ENCODE measurements at places on chromosomes 11 and 22.

- DNase-seq: no peak
Observed at GRCh38 chr11:29315275-29315674, 701.6 kb downstream of the KCNA4 start.

DNA sequence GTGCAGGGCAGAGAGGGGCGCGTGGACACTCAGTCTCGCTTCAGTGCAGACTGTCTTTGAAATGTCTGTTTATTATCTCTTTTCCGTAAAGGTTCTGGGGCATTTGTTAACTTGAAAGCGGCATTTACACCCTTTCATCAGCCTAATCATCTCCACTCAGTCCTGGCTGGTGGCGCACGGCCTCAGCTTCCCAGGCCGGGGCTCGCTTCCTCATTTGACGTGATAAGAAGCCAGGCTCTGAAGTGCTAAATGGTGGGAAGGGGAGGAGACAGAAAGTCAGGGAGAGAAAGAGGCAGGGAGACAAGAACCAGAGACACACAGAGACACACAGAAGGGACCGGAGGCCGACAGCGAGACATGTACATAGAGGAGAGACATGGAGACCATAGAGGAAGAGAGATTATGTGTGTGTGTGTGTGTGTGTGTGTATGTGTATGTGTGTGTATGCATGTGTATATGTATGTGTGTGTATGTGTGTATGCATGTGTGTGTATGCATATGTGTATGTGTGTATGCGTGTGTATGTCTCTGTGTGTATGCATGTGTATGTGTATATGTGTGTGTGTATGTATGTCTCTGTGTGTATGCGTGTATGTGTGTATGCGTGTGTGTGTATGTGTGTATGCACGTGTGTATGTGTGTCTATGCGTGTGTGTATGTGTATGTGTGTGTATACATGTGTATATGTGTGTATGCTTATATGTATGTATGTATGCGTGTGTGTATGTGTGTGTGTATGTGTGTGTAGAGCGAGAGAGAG lies 101.5 kb downstream of the ST3GAL4 start:
- no peak for DNase-seq

- peak; percentile 91 for DNase-seq
Observed at GRCh38 chr11:12137938-12138731, 27.7 kb downstream of the MICAL2 start.

DNA sequence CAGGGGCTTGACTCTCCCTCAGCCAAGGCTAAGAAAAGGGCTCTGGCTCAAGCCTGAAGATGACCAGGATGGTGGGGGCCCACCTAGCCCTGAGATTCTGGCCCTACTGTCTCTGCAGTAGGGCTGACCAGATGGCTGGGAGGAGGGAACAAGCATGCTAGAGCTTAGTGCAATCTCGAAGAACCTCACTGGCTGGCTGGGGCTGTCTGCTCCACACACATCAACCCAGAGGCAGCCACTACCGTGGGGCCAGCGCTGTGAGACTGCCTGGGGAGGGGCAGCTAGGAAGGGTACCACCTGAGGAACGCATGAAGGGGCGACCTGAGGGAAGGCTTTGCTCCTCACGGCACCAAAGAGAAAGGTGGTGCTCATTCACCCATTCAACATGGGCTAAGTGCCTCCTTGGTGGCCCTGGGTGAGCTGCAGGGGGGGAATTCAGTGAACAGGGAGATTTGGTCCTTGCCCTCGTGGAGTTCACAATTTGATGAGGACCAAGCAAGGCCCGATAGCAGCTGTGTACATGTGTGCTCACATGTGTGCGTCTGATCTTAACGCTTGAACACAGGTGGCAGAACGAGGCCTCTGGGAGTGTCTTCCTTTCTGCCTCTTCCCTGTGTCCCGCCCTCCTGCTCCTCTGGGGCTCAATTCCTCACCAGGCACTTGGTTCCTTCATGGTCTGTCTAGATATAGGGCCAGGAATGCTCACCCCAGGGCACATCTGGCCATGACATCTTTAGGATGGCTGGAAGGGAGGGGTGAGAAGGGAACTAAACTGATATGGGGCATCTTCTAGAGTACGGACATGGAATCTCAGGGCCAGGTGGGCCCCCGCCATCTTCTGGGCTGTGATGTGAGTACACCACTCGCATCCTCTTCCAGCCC lies 102.3 kb upstream of the PITPNB start:
- no peak for DNase-seq

DNA sequence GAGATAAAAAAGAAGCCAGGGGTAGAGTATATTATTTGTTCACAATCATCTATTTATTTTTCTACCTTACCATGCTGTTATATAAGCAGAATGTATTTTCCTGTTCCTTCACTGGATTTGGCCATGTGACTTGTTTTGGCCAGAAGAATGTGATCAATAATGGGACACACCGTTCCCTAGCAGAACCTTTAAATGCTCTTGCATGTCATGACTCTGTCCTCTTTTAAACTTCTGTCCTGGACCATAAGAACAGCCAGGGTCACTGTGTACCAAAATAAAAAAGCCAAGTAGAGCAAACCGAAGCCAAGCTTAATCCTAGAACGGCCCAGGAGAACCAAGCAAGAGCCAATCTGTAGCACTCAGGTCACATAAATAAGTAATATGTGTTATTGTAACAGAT lies 1682.4 kb downstream of the LRRC4C start:
- no peak for DNase-seq

GRCh38 chr22:36234919-36235318 lies 4.4 kb downstream of the APOL2 start:
- DNase-seq: no peak

GRCh38 chr11:37946155-37946766 lies 1348.2 kb upstream of the RAG2 start:
- peak; percentile 50 for DNase-seq

- DNase-seq: no peak
Observed at GRCh38 chr11:72024069-72024754, 25.5 kb downstream of the IL18BP start.

DNA sequence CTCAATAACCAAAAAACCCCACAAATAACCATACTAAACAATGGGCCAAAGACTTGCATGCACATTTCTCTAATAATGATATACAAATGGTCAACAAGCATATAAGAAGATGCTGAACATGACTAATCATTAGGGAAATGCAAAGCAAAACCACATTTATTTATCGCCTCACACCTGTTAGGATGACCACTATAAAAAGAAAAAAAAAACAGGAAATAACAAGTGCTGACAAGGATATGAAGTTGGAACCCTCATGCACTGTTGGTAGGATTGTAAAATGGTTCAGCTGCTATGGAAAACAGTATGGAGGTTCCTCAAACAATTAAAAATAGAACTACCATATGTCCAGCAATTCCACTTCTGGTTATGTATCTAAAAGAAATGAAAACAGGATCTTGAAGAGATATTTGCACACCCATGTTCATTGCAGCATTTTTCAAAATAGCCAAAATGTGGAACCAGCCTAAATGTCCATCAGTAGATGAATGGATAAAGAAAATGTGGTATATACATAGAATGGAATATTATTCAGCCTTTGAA lies 66.2 kb downstream of the AMBRA1 start:
- DNase-seq: no peak

GRCh38 chr22:26481112-26481693 lies 2.4 kb downstream of the HPS4 start:
- no peak for DNase-seq

- peak; percentile 54 for DNase-seq
Observed at GRCh38 chr11:111417766-111418435, 38.8 kb upstream of the POU2AF1 start.

DNA sequence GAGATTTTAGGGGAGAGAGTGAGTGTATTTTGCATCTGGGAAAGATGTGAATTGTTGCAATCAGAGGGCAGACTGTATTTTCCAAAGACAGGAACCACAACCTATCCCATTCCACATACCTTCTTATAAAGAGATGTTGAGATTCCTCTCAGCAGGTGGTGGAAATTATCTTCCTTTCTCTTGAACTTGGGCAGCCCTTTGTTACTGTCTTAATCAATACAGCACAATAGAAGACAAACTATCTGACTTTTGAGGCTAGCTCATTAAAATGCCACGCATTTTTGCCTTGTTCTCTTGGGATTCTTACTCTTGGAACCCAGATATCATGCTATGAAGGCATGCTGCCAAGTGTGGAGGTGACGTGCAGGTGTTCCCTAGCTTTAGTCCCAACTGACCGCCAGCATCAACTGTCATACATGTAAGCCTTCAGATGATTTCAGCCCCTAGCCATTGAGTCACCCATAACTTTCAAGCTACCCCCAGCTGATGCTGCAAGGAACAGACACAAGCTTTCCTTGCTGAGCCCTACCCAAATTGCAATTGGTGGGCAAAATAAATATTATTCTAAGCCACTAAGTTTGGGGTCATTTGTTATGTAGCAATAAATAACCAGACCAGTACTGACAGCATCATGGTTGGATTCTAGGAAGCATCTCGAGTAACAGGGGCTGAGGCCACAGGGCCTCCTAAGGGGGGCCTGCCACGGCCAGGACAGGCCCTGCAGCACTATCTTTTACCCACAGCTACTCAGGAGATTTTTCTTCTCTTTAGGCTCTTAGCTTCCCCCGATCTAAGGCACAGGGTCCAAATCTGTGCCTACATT lies 63.0 kb downstream of the RPL27A start:
- DNase-seq: peak; percentile 62

GRCh38 chr11:69490516-69490915 lies 9.1 kb downstream of the LINC01488 start:
- DNase-seq: no peak

DNA sequence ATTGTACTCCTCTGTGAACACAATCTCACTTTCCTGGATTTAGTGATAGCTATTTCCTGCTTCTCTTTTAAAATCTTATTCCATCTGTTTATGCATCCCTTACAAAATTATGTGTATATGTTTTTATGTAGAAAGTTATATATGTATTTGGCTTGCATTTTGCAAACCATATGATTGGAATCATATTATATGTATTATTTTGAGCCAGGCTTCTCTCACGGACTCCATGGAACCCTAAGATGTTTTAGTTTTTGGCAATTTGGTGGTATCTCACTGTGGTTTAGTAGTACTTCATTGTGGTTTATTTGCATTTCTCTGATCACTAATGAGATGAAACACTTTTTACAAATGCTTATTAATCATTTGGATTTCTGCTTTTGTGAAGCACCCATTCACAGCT lies 507.3 kb upstream of the KIRREL3 start:
- DNase-seq: no peak

Data from astrocyte of the hippocampus (primary cell).